ENCODE measurements at places on chromosomes 7 and 10.

- peak; percentile 50 for DNase-seq
Measured at GRCh38 chr7:45702751-45703150, 128.6 kb downstream of the ADCY1 start.

DNA sequence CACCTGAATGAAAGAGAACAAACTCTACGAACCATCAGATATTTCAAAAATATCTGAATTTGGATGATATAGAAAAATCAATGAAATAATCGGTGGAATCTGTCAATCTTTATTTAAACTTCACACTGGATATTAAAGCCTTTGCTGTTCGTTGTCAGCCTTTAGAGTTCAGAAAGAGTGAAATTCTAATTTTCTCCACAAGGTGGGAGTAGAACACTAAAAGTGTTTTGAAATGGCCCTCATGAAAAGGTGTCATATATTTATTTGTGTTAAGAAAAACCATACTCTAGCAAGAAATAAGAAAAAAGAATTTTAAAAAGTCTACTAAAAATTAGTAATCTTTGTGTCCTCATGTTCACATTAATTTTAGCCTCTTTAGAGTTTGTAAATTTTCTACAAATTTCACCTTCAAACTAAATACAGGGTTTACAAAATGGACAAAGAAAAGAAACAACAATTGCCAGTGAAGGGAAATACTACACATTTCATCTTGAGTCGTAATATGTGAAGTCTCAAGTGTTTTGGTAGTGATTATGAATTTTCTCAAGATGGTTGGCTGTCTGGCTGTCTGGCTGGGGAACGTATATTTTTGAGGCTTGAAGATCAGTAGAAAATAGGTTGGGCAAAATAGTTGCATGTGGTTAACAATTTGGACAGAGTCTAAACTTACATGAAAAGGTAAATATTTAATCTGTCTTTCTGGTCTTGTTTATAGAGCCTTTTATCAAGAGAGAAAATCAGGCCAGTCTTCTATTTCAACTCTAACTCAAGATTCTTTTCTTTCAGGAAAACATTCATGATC, 43.7 kb downstream of the DNAJB9 start:
- DNase-seq: no peak

- no peak for DNase-seq
Measured at GRCh38 chr10:9262770-9263169, 1208.3 kb downstream of the GATA3 start.

DNA sequence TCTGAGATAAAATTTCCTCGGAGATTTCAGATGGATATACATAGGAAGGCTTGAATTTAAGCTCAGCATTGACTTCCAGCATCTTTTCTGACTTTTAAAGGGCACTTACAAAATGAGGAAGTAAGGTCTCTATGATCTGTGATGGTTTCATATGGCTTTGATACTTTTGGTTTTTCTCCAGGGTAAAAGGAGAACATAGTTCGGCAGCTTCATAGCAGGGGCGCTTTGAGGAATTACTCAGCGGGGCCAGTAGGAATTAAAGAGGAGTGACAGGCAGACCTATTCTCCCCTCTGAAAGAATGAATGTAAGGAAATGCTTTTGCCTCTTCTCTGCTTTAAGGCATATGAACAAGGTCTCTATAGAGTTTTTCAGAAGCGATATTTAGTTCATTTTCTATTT, 80.0 kb upstream of the PCDH15 start:
- no peak for DNase-seq

- DNase-seq: no peak
Measured at GRCh38 chr7:121796936-121797656, 75.9 kb upstream of the PTPRZ1 start.

GRCh38 chr7:51214098-51214497, 102.5 kb downstream of the COBL start:
- no peak for DNase-seq
